ENCODE measurements at places on chromosomes 5 and 9.

GRCh38 chr5:71591100-71591499, 4.0 kb downstream of the MCCC2 start:
- no peak for DNase-seq

DNA sequence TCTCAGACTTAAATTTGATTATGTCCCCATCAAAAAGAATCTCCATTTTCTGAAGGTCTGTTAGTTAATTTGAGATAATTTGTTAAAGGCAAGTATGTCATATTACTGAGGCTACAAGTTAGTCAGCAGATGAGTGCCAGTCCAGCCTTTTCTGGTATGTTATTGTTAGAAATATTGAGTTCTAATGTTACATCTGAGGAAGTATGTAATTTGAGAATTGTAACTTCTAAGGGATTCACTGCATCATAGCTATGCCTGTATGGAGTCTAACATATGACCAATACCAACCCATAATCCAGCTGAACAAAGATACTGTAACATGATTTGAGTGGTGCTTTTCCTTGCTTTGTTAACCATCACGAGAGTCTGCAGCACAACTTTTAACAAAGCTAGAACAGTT, 13.9 kb downstream of the SLC23A1 start:
- DNase-seq = no peak

GRCh38 chr5:72994578-72994977, 38.7 kb downstream of the FCHO2 start:
- no peak for DNase-seq

GRCh38 chr5:135246923-135247795, 151.9 kb downstream of the MACROH2A1 start:
- DNase-seq = peak; percentile 89

- no peak for DNase-seq
Observed at GRCh38 chr9:120693700-120694008, 20.6 kb downstream of the MEGF9 start.

GRCh38 chr9:17739736-17740135, 160.9 kb downstream of the SH3GL2 start:
- no peak for DNase-seq

DNA sequence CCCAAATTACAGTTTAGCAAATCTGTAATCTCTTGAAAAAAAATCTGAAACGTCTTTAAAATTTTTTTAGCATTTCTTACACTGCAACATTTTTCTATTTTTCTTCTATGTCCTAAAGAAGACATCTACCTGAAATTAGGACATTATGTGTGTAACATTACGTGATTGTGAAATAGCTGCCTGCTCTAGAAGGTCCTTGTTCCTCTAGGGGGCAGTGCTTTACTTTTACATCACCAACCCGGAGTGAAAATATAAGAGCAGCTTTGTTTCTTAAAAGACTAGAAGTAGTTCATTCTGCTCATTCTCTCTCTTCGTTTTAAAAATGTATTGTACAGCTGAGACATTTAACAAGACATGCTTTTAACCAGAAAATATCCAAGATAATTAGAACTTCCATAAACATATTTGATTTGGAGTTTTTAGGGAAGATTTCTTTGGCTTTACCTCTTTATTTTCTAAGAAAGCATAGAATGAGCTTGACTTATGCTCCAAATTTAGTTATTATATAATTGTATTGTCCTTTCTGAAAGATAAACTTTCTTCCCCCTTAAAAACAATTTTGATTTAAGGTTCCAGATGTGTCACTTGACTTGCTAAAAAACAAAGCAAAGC, 48.1 kb upstream of the RIOK2 start:
- DNase-seq = peak; percentile 91

GRCh38 chr9:36141288-36141687, 4.8 kb downstream of the GLIPR2 start:
- DNase-seq = peak; percentile 50

DNA sequence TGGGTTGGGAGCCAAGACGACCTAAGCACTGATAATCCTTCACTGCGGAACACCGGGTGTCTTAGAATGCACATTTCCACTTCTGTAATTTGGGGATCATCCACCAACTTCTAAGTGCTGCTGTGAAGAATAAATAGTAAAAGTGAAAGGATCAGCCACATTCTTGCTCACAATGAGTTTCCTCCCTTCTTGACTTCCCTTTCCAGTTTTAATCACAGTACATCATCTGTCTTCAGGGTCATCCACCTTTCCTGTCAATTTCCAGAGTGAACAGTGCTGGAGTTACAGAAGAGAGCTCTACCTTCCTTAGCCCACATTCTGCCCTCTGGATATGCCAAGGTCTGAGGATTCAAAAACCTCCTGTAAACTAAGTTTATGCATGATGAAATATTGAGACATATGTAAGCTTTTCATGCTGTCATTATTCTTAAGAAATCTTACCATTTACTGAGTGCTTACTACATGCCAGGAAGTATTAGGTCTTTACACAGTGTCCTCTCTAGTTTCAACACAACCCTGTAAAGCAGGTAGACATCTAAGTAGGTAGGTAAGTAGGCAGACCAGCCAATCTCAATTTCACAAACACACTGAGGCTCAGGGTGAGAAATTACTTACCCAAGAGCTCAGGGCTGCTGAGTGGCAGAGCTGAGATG, 105.2 kb downstream of the CDK5RAP2 start:
- DNase-seq = peak; percentile 55

GRCh38 chr9:29798599-29798998, 2225.3 kb upstream of the C9orf72 start:
- no peak for DNase-seq

DNA sequence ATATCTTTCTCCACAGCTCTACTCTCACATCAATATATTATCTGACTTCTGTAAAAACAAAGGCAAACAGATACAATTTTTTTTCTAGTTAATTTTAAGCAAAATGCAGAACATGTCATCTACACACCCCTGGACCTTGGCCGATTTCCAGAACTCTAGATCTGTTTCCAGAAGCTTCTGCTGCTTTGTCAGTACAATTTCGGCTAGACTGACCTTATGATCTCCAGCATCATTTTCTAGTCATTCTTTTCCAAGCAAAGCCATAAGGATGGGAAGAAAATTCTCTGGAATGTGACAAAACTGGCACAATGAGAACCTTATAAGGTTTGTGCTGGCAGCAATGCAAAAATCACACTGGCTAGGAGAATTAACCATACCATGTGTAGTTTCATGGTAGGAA, 132.8 kb upstream of the MPDZ start:
- DNase-seq = peak; percentile 20

DNA sequence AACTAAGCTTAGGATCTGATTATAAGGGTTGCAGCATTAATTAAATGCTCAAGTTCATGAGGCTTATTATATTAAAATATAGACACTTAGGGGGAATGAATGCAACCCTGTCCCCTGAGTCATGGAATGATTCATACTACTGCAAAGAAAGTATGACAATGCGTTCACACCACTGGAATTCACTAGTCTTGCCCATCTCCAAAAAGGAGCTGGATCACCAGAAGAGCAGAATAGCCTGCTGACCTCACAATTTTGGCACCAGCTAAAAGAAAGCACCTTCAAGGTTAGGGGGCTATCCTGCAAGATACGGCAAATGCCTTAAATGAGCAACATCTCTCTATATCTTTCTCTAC, 32.0 kb upstream of the TMED7 start:
- DNase-seq = peak; percentile 61

DNA sequence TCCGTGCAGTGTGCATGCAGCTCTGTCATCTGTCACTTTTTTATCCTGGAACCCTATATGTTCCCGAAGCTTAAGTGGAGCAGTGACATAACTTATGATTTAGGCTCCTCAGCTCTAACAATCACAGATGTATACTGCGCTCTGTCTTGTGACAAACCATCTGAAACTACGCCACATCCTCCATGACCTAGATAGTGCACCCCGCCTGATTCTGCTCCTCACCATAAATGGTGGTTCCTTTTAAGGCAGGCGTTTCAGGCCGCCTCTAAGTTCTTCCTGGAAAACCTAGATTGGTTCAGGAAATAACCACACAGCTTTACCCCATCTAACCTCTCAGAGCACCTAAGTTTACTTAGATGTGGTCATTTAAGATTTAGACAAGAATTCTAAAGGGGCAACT, 372.0 kb downstream of the CDH10 start:
- DNase-seq = no peak

- DNase-seq = no peak
Observed at GRCh38 chr9:79707589-79707988, 135.8 kb downstream of the TLE4 start.

DNA sequence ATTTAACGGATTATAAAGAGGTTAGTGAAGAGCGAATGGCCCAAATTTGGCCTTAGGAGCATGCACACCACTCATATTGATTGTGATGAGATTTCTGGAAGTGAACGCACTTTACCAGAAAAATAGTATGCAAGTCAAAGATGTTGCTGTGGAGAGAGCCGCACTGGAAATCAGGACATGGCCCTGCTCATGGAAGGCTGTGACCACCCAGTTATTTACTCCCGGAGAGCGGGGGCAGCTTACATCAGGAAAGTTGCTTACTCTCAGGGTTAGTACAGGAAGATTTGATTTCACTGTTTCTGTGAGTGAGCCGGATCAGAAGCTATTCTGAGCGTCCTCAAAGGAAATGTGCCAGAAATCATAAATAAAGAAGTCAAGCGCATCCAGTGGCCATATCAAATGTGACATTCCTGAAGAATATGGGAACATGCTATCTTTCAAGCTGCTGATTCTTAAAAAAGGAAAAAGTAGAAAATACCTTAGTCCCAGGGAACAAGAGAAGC, 42.9 kb upstream of the STRBP start:
- no peak for DNase-seq

DNA sequence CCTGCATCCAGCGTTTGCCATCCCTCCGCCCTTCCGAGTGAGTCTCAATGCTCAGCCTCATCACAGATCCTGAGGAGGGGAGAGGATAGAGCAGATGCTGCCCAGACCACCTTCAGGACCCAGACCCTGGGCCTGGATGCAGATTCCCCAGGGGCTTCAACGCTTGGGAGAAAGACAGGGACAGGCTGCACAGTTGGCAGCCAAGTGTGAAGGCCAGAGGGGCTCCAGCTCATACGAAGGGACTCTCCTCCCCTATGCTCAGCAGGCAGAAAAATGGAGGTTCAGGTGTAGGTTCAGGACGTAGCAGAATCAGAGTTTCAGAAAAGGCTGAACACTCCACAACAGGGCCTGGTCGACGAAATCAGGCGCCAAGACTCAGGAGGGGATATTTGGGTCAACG, 378.5 kb upstream of the IRX1 start:
- no peak for DNase-seq

- DNase-seq = peak; percentile 52
Observed at GRCh38 chr5:104189909-104190308, 627.3 kb upstream of the NUDT12 start.

DNA sequence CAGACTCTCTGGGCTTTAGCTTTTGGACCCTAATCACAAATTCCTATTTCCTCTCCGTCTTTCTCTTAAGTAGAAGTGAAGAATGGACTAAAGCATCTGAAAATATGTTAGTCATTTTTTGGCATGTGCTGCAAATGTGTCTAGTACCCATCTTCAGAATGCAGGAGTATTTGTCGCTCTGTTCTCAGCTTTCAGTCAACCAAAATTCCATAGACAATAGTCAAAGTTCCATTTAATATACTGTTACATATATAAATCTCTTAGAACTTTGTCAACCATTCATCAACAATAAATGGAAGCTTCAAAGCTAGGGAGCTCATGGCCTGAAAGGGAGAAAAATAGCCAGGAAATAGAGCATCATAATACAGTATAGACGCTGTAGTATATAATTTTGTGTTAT, 509.4 kb downstream of the BNC2 start:
- no peak for DNase-seq

DNA sequence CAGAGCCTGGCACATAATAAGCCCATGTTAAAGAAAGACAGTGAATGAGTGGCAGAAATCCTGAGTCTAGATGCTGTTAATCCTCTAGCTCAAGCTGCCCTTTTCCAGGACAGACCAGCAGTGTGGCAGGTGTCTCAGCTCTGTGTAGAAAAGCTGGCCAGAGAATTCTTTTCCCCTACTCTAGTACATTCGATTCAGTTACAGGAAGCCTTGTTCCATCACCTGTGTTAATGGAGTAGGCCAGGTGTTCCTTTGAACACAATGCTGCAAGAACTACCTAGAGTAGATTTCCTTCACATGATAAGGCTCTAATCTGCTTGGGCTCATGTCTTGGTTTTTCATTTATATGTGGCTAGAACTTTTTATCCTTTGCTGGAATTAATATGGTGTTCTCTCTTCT, 52.5 kb downstream of the NUP214 start:
- DNase-seq = no peak

DNA sequence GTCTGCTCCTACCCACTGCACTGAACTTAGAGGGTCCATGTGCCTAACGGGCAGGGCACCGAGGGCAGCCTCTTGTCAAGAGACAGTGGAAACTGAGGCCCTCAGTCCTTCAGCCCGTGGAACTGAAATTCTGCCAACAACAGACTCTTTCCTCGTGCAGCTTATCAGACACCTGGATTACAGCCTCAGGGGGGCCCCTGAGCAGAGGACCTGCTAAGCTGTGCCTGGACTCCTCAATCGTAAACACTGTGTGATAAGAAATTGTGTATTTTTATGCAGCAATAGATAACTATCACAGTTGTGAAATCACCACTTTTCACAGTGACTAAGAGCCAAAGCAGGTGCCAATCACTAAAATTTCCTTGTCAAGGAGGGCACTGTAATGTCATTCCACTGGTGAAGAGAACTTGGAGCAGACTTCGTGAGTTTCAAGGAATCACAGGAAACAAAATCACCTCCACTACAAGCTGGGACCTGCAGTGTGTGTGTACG, 33.4 kb upstream of the CTSV start:
- DNase-seq = no peak
